ENCODE measurements at places on chromosomes 12 and 14.
A peak's percentile ranks its signal among the peaks of the same experiment; 100 is the strongest.

GRCh38 chr12:1978078-1978862 is 26.0 kb downstream of the DCP1B start:
- no peak for DNase-seq

DNA sequence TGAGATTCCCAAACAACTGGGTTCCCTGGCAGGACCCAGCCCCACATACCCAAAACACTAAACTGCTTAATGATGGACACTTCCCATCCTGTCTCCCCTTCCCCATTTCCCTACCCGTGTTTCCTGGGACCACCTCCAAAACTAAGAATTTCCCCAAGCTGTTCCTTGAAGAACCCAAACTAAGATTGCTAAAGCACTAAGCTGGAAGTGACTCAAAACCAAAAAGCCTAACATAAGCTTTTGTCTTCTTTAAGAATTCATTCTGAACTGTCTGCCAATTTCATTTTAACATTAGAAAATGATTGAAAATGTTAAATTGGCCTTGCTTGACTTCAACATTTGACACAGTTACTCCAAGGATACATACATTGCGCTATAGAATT is 29.5 kb upstream of the STAB2 start:
- no peak for DNase-seq

- DNase-seq, result no peak
These were observed 104.9 kb upstream of the NOVA1 start for GRCh38 chr14:26702721-26703230.

- no peak for DNase-seq
These were observed 9.1 kb upstream of the SERPINA1 start for GRCh38 chr14:94397289-94398181.

DNA sequence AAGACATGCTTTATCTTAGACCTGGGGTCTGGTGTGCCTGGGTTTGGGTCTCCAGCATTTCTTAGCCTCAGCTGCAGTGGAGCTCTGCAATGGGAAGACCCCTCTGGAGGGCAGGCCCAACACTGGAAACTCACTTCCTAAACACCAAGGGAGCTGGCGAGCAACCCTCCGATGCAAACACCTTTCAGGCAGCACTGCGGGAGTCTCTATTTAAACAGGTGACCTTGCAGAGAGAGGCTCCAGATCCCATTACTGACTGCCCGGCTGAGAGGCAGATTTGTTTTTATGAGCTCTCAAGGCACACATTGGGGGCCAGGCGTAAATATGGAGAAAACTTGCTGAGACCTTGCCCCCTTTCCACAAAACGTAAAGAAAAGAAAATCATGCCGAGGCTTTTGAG is 195.5 kb downstream of the PAX9 start:
- no peak for DNase-seq

DNA sequence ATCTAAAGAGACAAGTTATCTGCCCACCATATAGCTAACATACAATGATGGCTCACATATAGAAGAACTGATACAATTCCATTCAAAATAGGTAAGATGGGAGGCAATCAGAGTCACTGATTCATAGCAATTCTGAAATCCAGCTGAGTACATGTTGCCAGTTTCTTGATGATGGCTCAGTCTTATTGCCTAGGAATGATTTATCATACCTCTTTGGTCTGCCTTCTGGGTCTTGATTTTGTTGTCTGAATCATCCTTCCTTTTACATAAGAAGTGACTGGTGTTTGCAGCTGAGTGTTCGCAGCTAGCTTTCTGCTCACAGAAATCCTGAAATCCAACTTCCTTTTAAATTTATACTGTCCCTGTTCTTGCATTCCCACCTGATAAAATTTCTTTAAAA is 463.2 kb upstream of the MGAT4C start:
- no peak for DNase-seq

DNA sequence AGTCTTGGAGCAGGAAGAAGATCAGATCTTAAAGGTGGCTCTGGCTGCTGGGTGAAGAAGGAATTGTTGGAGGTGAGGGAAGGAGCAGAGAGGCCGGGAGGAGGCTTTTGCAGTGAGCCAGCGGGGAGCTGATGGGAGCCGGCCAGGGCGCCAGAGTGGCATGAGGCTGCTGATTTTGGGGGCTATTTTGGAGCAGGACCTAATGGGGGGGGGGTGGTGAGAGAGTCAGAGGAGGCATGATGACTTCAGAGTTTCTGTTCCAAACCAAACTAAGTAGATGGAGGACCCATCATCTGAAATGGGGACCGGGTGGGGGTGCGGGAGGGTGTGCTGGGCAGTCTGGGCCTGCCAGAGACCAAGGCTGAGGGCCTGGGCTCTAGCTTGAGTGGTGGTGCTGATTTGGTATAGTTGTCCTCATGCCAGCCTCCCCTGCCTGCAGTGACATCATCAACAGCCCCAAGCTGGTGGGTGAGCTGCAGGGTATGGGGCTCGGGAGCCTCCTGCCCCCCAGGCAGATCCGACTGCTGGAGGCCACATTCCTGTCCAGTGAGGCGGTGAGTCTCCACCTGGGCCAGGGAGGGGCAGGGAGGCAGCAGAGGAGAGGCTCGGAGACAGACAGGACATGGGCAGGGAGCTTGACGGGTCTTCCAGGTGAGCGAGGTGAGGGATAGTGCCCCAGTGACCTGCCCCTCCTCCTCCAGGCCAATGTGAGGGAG is 6.2 kb downstream of the TNFAIP2 start:
- DNase-seq, result no peak

DNA sequence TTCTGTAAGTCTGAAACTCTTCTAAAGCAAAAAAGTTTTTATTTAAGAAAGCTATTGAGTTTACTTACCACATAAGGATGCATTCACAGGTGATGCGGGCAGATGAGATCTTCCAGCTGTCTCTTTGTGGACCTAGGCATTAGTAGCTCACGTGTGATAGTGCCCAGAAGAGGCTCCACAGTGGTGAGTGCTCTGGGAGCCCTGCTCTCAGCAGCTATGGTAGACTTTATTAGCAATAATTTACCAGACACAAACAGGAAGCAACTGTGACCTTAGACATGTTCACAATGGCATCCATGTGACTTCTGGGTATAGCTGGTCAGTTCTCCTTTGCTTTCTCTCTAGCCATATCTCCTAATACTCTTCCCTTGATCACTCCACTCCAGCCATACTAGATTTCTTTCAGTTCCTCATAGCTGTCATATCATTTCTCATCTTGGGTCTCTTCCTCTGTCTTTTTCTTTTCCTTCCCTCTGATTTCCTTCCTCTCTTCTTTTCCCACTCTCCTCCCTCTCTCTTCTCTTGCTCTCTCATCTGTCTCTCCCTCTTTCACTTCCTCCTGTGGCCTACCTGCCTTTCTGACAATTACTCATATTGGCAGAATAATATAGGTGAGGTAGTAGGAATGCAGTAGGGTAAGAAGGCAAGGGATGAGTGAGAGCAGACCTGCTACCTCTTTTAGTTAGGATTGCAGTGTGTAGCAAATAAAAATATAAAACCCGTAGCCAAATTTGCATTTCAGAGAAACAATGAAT is 75.2 kb upstream of the SCAF11 start:
- DNase-seq, result no peak

DNA sequence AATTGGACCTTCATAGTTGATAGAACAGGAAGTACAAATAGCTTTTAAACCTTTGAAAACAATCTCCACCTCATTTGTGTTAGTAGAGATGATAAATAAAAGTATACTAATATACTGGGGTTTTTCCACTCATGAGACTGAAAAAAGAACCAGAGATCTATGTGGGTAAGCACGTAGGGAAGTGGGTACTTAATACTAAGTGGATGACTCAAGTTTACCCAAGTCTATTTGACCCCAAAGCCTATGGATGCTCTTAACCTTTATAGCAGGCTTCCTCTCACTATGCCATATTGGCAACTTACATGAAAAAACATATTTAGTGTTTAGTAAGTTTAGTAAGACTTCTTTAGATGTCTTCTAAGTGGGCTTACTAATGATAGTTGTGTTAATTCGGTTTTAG is 49.2 kb upstream of the CHPT1 start:
- DNase-seq, result no peak

- no peak for DNase-seq
These were observed 246.2 kb upstream of the NPAS3 start for GRCh38 chr14:32692441-32692840.

GRCh38 chr14:39433452-39433813 is 1.2 kb upstream of the FBXO33 start:
- no peak for DNase-seq

- no peak for DNase-seq
These were observed 1.5 kb downstream of the DIO3 start for GRCh38 chr14:101562659-101563351.

GRCh38 chr12:129534966-129535750 is 368.7 kb downstream of the TMEM132D start:
- no peak for DNase-seq

DNA sequence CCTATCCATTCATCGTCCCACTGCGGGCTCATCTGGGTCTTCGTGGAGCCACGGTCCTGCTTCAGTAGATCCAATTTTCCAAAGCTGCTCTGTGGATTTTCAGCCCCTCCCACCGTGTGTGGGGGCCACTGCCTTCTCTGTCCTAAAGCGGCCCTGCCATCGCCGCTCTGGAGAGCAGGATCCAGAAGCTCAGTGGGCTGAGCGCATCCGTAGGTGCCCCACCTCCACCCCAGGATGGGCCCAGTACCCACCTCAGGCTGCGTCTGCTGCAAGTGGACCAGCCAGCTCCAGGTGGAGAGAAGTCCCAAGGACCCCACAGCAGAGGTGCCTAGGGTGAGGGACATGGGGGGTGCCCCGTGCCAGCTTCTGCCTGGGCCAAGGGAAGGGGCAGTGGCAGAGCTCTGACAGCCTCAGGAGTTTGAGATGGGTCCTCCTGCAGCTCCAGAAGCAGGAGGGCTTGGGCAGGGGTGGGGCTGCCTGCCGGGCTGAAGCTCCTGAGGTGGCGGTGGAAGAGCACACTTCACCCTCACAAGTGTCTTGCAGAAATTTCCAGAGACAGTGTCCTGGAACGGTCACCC is 148.1 kb upstream of the C14orf180 start:
- DNase-seq, result no peak

GRCh38 chr12:1147821-1148220 is 156.8 kb downstream of the ERC1 start:
- DNase-seq, result no peak

GRCh38 chr12:110780448-110780847 is 37.8 kb upstream of the PPP1CC start:
- DNase-seq, result no peak

DNA sequence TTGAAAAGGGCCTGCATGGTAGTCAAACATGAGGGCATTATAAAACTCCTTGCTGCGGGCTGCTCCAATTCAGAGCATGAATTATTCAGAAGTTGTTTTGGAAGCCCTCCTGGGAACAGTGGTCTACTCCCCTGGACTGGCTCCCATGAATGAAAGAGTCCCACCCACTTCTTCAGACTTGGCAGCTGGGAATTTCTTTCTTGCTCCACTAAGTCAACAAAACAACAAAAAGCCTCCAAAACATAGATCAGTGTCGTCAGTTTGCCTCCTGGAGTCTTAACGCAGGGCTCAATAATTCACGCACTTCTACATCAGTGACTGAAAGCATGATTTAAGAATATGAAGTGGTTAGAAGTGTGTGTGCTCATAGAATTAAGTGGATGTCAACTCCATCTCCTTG is 37.9 kb downstream of the AKAP6 start:
- peak; percentile 80 for DNase-seq

- DNase-seq, result no peak
These were observed 108.9 kb upstream of the MYL2 start for GRCh38 chr12:111029305-111029704.

GRCh38 chr14:67112344-67112743 is 76.9 kb upstream of the GARIN2 start:
- DNase-seq, result no peak

DNA sequence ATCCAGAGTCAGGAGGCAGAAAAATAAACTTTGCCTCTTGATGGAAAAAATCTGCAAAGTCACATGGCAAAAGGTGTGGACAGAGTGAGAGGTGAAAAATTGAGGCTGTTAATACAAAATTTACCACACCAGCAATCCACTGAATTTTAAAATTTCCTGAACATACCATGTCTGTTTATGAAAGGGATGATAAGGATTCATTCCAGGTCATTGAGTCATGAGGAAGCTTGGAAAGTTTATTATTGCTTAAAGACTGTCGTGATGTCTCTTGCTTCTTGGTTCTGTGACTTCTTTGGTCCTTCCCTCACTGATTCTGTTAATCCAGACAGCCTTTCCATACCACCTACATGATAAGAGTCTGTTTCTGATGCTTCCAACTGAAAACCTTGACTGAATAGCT is 73.2 kb downstream of the TTC6 start:
- DNase-seq, result no peak

DNA sequence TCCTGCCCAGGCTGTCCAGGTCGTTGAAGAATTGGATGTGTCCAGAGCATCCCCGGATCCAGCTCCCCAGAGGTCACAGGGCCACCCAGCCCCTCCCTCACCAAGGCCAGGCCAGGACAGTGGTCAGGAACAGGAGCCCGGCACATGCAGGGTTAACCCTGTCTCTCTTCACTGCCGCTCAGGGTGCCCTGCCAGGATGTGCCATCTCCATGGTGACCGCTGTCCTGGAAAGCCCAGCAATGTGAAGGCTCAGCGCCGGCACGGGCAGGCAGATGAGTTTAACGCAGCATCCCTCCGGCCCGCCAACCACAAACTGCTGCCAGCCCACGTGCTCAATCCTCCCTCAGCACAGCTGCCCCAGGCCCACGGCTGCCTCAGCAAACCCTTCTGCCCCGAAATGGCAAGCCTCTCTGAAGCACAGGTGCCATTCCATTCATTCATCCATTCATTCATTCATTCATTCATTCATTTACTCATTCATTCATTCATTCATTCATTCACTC is 4.4 kb downstream of the TMEM179 start:
- peak; percentile 49 for DNase-seq

- DNase-seq, result no peak
These were observed 8.2 kb downstream of the TGM1 start for GRCh38 chr14:24254630-24255392.

DNA sequence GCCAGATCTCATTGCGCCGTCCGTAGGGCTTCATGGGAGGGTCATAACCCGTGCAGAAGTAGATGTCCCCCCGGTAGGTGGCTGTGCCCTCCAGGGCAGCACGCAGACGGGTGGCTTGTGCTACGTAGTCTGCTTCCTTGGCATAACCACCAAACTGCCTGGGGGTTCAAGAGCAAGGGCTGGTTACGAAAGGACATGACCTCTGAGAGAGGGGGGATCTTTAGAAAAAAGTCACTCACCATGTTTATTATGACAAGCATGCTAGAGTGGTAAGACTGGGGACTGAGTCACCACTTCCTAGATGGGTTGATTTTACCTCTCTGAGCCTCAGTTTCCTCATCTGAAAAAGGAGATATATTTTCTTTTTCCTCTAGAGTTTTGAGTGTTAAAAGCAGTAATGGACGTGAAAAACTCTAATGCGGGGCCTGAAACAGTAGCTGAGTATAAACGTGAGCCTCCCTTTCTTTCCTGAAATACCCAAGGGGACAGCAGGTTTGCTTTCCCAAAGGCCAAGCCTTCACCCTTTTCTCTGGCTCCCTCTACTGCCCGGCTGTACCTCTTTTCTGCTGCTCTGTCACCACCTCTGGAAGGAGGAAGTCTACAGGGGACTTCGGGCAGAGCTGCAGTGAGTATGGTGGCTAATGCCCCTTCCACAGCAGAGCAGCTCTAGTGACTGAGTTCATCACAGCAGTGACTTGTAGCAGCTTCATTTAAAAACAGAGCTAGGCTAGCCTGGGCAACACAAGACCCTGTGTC is 23.5 kb upstream of the GPRC5D start:
- DNase-seq, result peak; percentile 84

Measured in globus pallidus (tissue), 1 donor.